Activated CD8-positive, alpha-beta memory T cell treated with anti-CD3 and anti-CD28 coated beads for 48 hours (primary cell): ENCODE measurements at places on chromosomes 2 and 18.

GRCh38 chr2:24970483-24971285 is 1.1 kb downstream of the DNAJC27 start:
- peak; percentile 3 for DNase-seq

DNA sequence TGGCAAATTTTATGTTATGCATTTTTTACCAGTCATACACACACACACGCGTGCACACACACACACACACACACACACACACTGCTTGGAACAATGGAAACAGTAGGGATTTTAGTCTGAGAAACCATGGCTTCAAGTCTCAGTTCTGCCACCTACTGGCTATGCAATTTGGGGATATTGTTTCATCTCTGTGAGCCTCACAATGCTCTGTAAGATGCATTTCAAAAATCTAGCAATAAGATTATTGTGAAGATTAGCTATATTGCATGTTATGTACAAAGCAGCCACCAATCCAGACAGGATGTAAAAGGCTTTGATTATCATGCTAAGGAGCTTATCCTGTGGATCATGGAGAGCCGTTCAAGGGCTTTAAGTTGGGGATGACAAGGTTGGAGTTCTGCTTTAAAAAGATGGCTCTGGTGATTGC is 401.4 kb downstream of the NBAS start:
- no peak for DNase-seq

GRCh38 chr2:88190808-88191721 is 20.9 kb downstream of the THNSL2 start:
- no peak for DNase-seq

DNA sequence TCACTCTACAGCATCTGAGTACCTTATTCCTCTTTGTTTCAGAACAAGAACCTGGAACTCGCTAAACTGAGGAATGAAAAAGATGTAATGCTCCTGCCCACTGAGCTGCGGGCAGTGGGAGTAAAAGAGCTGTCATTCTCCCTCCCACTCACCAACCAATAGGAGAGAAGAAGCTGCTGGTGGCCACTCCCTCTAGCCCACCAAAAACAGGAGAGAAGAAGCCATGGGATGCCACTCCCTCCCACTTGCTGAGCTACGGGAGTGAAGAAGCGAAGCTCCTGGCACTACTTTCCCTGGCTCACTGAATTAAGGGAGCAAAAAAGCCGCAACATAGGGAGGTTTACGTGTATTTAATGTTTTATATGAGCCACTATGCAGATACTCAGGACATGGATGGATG is 53.7 kb downstream of the RIT2 start:
- DNase-seq, result no peak

DNA sequence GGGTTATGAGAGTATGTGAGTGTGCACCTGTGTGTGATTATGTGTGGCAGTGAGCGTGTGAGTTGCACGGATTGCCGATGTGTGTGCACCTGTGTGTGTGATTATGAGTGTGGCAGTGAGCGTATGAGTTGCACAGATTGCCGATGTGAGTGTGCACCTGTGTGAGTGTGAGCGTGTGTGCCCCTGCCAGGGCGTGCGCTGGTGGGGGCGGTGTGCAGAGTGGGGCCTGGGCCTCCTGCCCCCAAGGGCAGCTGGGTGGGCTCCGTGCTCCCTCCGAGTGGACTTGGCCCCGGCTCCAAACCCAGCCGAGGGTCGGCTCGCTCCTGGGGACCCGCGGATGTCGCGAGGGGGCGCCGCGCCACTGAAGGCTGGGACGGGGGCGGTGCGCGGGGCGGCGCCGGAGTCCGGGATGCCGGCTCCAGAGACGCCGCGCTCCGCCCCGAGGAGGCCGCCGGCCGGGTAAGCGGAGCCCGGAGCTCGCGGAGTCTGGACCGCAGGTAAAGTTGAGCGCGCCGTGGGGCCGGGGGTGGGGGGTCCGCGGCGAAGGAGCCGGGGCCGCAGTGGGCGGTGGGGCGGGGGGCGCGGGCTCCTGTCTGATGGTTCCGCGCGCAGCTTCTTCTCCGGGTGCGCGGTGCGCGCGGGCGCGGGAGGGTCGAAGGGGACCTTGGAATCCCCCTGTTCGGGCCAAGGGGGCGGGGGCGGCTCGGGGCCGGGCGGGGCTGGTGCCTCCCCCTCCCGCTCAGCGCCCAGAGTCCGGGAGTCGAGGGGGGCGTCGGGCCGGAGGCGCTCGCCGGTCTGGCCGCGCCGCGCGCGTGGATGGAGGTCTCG is at the start of gene KCNG2:
Gene KCNG2 (plus strand): TSS at position 421 of the 828 bp plus-strand sequence. CDS start 65,730 bp downstream, outside the sequence.
- no peak for DNase-seq

- DNase-seq, result no peak
Observed at GRCh38 chr2:127429291-127429690, 11.1 kb downstream of the PROC start.
